ENCODE measurements at places on chromosomes 3 and 15.

- no peak for DNase-seq
These were observed 42.5 kb downstream of the ANXA2 start for GRCh38 chr15:60355148-60355857.

DNA sequence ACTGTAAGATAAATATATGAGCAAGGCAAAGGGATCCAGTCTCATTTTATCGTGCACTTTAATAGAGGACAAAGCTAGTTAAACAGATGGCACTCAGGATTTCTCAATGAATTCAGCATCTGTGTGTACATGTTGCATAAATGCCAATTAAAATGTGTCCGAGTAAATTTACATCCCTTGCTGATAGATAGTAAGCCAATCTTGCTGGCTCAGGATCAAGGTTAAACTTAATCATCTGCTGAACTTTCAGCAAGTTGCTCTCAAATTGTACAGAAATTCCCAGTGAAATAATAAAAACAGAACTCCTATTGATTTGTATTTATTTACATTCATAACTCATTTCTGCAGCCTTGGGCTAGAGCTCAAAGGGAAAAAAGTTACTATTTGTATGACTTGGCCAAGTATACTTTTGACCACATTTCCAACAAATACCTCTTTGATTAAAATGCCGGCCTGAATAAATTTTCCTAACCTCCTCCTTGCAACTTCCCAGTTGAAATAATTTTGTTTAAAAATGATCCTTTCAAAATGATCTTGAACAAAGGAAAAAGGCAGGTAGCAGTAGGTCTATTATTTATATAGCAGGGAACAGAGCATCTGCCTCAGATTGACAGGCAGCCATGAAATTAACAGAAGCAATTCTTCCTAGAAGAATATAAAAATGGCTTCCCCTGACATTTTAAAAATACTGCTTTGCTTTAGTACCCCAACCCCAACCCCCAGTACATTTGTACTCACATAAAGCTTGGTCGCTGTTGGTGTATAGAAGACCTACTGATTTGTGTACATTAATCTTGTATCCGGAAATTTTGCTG is 1001.9 kb downstream of the ROBO1 start:
- DNase-seq, result no peak

DNA sequence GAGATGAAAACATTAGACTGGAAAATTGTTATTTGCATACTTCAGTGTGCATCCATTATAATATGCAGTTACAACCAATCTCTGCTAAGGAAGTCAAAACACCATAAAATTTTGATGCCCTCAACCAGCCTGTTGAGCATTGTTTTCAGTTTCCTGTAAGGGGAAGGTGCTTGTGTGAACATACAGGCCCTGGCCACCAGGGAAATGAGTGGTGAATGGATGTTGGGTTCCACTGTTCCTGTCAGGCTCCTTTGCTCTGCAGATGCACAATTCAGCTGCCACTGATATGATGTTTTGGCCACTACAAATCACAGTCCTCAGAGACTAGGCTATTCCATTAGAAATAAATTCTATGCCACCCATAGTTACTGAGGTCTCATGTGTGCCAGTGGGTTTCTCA is 184.6 kb downstream of the SYNPR start:
- no peak for DNase-seq

- no peak for DNase-seq
These were observed 124.2 kb downstream of the TFG start for GRCh38 chr3:100833483-100833882.

- DNase-seq, result peak; percentile 7
These were observed 104.7 kb downstream of the UNC13C start for GRCh38 chr15:54082836-54083492.

DNA sequence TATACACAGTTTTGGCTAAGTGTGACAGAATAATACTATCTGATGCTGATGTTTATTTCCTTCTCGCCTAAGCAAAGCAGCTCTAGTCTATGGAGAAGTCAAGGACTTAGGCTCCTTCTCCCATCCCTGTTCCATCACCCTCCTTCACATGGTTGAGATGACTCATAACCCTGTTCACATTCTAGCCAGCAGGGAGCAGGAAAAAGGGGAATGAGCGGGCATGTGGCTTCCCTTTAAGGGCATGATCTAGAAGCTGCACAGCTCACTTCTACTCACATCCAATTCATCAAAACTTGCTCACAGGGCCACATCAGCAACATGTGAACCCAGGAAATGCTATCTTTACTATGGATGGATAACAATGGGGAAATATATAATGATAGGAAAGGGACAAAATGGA is 40.9 kb downstream of the CBLB start:
- DNase-seq, result no peak

GRCh38 chr15:91974321-91974720 is 120.8 kb downstream of the SLCO3A1 start:
- DNase-seq, result no peak

- DNase-seq, result no peak
These were observed 292.0 kb upstream of the NECTIN3 start for GRCh38 chr3:110779581-110779980.

- DNase-seq, result no peak
These were observed 17.1 kb downstream of the LIMD1 start for GRCh38 chr3:45611628-45612081.

DNA sequence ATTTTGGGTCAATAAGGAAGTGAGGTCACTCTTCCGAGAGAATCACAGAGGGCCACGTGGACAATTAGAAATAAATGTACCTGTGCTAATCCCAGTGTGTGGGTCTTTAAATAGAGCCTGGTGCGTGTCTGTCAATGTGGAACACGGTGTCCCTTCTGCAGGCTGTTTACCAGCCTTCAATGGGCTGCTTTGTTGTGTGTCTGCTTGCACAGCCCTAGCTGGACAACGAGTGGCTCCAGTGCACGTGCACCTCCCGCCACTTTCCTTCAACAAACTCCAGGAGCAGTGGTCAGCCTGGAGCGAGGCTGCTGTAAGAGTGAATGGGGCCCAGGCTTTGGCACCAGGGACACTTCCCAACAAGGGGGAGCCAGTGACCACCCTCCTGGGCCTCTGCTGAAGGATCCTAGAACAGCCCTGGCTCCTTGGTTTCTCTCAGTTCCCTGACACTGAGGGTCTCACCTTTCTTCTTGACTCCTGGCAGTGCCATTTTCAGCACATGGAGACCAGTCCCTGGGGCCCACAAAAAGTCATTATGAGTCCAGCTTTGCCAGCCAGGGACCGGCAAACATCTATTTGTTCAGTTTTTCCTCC is 76.1 kb downstream of the ISG20 start:
- no peak for DNase-seq

DNA sequence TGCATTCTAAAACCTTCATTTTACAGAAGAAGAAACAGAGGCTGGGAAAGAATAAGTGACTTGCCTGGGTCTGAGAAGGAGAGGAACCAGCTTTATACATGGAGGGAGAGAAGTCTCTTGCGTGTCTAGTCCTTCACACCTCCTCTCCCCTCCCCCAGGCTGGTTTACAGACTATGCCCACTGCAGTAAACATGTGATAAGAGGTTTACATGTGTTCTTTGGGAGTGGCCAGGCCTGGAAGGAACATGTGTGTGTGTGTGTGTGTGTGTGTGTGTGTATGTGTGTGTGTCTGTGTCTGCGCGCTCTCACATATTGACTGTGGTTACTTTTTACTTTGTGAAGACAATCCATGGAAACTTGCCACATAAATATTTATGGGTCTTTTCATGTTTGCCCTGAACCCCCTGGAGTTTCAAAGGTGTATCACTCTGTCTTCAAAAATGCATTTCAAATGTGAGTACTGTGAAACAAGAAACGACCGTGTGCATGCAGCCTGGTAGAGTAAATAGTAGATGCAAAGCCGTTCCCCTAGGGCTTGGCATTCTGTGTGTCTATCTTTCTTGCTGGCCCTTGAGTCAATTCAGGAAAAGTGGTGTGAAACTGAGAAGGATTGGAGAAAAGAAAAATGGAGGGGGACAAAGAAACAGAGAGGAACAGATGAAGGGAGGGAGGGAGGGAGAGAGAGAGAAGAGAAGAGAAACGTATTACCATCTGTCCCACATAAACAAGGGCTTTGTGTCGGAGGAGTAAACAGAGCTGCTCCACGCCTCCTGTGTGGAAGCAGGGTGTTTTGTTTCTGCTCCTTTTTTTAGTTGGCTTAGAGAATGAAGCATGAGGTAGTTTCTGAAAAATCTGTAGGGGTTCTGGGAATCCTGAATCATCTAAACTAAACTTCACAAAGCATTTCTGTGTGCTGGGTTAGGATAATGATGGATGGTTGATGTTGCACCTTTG is 51.7 kb downstream of the CLDN11 start:
- DNase-seq, result no peak
